ENCODE measurements at places on chromosomes 4 and X.
A peak's percentile ranks its signal among the peaks of the same experiment; 100 is the strongest.

GRCh38 chr4:177975315-177975987 is 533.2 kb upstream of the AGA start:
- peak; percentile 45 for DNase-seq

GRCh38 chrX:120999413-120999812 is 13.9 kb upstream of the CT47A1 start:
- no peak for DNase-seq

- DNase-seq, result peak; percentile 61
Observed at GRCh38 chr4:89316931-89317366, 9.3 kb upstream of the GPRIN3 start.

GRCh38 chr4:120873554-120873953 is 49.0 kb downstream of the PRDM5 start:
- no peak for DNase-seq

DNA sequence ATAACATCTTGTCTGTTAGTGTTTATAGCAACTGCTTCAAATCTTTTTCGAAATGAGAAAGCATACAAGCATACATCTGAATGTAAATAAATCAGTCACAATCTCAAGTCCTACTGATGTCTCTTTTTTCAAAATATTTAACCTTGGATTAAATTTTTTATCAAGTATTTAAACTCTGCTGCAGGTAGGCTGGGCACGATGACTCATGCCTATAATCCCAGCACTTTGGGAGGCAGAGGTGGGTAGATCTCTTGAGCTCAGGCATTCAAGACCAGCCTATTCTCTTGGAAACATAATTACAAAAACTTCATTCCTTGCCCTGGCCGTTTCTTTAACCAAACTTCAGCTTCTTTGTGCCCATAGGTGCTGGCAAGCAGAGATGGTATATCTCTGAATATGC is 540.3 kb upstream of the GALNT7 start:
- DNase-seq, result no peak

Data from fibroblast of skin of abdomen (primary cell).